ENCODE measurements at places on chromosomes 7 and 10. TPM values are rescaled to one million over a fixed set of nuclear protein-coding genes. Genes with fewer than 3 reads are reported as not detected.

Gene INA
- total RNA-seq = 6.2 TPM

Gene CADPS2
- total RNA-seq = 4.3 TPM

Gene NOS3
- total RNA-seq = 1.1 TPM

- no peak overlapping the region for H3K27ac ChIP-seq
- H3K27me3 ChIP-seq = peaks cover 26% of the 10 kb centered on the region
- H3K4me3 ChIP-seq = no peak overlapping the region
- no peaks in the 10 kb centered on the region for H3K36me3 ChIP-seq
Observed at GRCh38 chr10:114064151-114065048, 20.7 kb downstream of the ADRB1 start.

- H3K4me3 ChIP-seq = no peak overlapping the region
- no peak for DNase-seq
- H3K36me3 ChIP-seq = no peaks in the 10 kb centered on the region
- H3K4me1 ChIP-seq = no peaks in the 10 kb centered on the region
- H3K27ac ChIP-seq = no peak overlapping the region
Observed at GRCh38 chr10:2541176-2541575, 526.2 kb upstream of the PFKP start.

DNA sequence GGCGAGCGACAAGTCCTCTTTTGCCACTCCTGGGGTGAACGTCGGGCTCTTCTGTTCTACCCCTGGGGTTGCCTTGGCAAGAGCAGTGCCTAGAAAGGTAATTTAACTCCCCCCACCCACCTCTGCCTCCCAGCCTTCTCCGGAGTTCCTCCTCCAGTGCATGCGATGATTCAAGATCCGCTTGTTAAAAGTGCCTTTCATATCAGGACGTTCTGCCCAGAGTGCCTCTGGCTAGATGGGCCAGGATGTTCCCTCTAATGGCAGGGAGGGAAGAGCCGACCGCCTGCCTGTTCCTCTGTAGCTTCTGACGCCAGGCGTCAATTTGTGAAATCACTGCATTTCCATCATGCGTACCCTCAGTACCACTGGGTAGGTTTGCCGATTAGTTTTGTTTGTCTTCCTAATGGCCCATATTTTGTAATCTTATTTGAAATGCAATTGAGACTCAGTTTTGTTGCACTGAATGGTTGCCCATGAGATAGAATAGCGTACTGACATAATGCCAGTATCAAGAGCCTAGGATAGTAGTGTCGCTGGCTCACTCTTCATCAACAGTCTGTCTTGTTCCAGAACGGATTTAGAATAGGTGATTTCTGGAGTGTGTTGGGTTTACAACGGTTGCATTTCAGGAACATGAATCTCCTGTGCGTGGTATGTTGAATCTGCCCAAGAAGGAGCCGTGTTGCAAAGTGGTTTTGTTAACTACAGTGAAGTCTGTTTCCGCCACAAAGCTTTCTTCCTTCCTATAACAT lies 13.5 kb downstream of the ECHDC3 start:
- H3K27me3 ChIP-seq = peaks cover 4% of the 10 kb centered on the region
- H3K4me1 ChIP-seq = peaks cover 7% of the 10 kb centered on the region
- no peaks in the 10 kb centered on the region for H3K36me3 ChIP-seq
- H3K27ac ChIP-seq = no peak overlapping the region

GRCh38 chr7:105388356-105389087 lies at the start of gene SRPK2:
TSS of gene SRPK2 (minus strand) at chr7:105388921.
- H3K27me3 ChIP-seq = no peaks in the 10 kb centered on the region
- H3K4me1 ChIP-seq = peaks cover 9% of the 10 kb centered on the region
- peak within 1 kb of the TSS; percentile 95 for H3K27ac ChIP-seq

- peak overlapping the region; percentile 75 for H3K4me3 ChIP-seq
- H3K27ac ChIP-seq = peak overlapping the region; percentile 82
- peaks cover 7% of the 10 kb centered on the region for H3K36me3 ChIP-seq
- no peaks in the 10 kb centered on the region for H3K27me3 ChIP-seq
Observed at GRCh38 chr7:1027242-1028043, 16.9 kb upstream of the GPR146 start.

Data from progenitor cell of endocrine pancreas (in vitro differentiated cells).